ENCODE measurements at places on chromosomes 13 and 19.
A peak's percentile ranks its signal among the peaks of the same experiment; 100 is the strongest.

DNA sequence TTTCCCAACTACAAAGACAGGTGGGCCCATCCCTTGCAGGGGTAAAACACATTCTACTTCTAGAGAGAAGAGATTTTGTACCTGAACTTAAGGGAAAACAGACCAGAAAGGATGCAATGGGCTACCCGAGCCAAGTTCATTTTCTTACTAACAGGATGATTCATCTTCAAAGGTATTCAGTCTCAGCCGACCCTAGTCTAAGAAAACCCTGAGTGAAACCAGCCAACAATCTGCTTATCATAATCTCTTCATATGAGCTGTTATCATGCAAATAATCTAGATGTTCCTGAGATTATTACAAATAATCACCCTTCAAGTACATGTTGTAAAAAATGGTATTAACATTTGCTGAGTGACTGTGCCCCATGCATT is 15.6 kb downstream of the PABPC3 start:
- DNase-seq = no peak

- DNase-seq = no peak
These were observed 11.1 kb upstream of the CEACAM16 start for GRCh38 chr19:44687888-44688287.

- DNase-seq = no peak
These were observed 4.8 kb downstream of the ISYNA1 start for GRCh38 chr19:18433015-18433691.

DNA sequence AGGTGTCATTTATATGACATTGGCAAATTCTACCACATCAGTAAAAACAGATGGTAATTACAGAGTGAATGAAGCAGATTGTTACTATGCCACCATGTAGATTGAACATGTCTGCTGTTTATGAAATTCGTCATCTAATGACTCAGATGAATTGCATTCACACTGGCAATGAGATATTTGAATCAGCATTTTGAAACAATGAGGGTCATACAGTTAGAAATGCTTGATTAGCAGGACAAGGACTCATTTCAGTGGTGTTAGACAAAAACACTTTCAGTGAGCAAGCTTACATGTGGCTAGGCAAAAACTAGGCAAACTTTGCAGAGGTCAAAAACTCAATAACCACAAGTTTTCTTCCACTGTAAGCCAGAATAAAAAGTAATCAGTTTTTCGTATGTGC is 1165.0 kb downstream of the SLITRK1 start:
- DNase-seq = no peak

DNA sequence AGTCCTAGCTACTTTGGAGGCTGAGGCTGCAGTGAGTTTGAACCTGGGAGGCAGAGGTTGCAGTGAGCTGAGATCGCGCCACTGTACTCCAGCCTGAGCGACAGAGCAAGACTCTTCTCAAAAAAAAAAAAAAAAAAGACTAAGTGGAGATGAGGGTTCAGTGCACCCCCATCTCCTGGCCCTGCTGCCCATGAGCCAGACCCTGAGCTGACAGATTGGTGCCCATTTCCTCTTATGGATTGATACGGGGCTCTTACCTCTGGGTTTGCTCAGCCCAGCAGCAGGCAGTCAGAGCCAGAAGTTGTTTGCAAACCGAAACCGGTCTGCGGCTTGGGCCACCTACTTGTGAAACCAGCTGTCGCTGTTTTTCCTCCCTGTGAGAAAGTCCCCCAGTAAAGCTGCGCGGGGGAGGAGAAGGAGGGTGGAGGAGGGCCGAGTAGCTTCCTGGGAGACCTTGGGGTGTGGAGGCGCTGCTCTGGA is 36.9 kb downstream of the ARRDC2 start:
- DNase-seq = peak; percentile 77

DNA sequence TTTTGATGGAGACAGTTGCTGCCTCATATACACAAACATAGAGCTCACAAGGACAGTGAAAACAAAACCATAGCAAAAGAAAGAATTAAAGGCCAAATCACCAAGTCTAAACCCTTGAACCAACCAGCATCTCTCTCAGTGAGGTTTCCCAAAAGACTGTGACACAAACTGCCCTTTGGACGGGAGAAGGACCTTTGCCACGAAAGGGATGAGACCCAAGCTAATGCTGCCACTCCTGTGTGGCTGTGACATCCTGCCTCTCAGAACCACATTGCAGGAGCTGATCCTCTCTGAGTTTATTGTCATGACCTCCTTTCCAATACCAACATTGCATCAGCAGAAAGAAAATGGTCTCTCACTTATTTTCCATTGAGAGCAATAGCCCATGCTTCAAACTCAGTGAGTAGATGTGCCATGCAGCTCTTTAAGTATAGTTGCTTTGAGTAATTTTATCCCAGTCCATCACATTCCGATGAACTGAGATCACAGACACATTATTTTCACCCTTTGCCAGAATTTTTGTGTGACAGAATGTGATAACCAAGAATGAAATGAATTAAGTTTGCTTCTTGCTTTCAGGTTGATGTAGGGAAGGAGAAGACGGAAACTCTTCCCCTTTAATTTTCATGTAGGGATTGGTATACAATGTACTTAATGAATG is 133.5 kb upstream of the IRS2 start:
- no peak for DNase-seq

GRCh38 chr19:6718741-6719539 is 1.5 kb downstream of the C3 start:
- DNase-seq = no peak

Measured in stimulated activated CD4-positive, alpha-beta T cell treated with anti-CD3 and anti-CD28 coated beads, Interleukin-12 subunit alpha, Interleukin-12 subunit beta, amount 100 ng/mL, for 4 hours (primary cell).